ENCODE measurements at places on chromosomes 16 and 17. TPM values are rescaled to one million over a fixed set of nuclear protein-coding genes. Genes with fewer than 3 reads are reported as not detected.

DNA sequence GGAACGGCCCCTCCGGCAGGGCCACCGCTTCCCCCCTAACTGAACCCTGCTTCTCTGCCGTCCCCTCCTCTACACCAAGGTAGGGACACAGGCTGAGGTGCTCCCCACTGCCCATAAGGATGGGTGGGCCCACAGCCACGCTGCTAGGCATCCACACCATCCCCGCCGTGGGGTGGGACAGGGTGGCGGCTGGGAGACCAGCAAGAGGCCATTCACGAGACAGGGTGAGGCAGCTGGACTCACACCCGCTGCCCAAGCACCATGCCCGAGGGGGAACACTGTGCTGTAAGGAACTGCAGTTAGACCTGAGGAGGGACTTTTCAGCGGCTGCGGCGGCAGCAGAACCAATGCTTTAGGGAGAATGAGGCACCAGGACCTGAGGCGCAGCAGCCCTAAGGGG is 47.5 kb upstream of the RRN3 start:
- DNase-seq, result peak; percentile 83
- peak overlapping the region; percentile 18 for H3K4me3 ChIP-seq
- no peaks in the 10 kb centered on the region for H3K27me3 ChIP-seq
- H3K4me1 ChIP-seq, result peaks cover 28% of the 10 kb centered on the region
- no peaks in the 10 kb centered on the region for H3K36me3 ChIP-seq
- peak overlapping the region; percentile 31 for H3K27ac ChIP-seq

DNA sequence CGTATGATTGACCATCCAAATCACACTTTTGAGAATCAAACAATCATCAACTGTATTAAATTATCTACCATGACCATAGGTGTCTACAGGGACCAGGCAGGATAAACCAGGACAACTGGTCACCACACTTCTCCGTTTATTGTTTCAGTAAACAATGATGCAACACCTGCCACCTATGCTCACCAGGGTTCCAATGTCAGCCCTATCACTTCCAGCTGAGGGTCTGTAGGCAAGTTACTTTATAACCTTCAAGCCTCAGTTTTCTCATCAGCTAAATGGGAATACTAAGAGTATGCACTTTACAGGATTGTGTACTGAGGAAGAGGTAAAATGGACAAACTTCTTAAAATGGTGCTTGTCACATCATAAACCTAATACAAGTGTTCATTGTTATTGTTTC is 14.9 kb downstream of the TMEM114 start:
- H3K36me3 ChIP-seq, result no peaks in the 10 kb centered on the region
- no peak overlapping the region for H3K4me3 ChIP-seq
- H3K27ac ChIP-seq, result no peak overlapping the region
- DNase-seq, result no peak
- peaks cover 10% of the 10 kb centered on the region for H3K4me1 ChIP-seq

- peaks cover 20% of the 10 kb centered on the region for H3K27me3 ChIP-seq
- no peaks in the 10 kb centered on the region for H3K36me3 ChIP-seq
- H3K27ac ChIP-seq, result no peak overlapping the region
- no peak overlapping the region for H3K4me3 ChIP-seq
- no peaks in the 10 kb centered on the region for H3K4me1 ChIP-seq
- DNase-seq, result no peak
Observed at GRCh38 chr16:86156155-86156554, 257.2 kb downstream of the IRF8 start.

Gene DHRS13
- 10.7 TPM for total RNA-seq

Gene DPEP1
- total RNA-seq, result not detected

GRCh38 chr16:69823831-69824563 is 61.9 kb downstream of the WWP2 start:
- no peak for DNase-seq
- H3K27ac ChIP-seq, result no peak overlapping the region
- peaks cover 8% of the 10 kb centered on the region for H3K36me3 ChIP-seq
- H3K27me3 ChIP-seq, result no peaks in the 10 kb centered on the region
- no peak overlapping the region for H3K4me3 ChIP-seq
- peaks cover 13% of the 10 kb centered on the region for H3K4me1 ChIP-seq

DNA sequence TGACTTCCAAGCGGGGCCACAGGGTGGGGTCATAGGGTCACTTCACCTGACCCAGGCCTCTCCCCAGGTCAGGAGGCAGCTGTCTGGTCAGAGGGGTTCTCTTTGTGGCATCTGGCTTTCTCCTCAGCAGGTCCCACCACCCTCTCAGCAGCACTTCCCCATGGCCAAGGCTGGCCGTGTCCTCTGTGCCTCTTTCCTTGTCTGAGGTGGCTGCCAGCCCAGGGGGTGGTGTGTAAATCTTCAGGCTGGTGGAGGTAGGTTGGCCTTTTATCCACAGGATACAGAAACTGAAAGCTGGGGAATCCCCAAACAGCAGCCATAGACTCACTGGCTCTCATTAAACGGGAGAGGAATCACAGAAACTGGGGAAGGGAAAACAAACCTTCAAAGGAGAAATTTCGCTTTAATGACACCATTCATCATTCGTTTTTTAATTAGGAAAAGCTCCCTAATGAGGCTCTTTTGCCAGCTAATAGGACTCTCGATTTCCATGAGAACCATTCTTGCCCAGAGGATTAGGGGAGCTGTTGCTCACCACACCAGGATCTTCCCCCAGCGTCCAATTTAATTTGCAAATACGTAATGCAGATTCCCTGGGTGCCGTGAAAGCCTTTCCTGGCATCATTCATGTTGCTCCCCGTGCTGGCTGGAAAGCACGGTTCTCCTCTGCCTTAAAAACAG is 18.0 kb downstream of the C17orf75 start:
- H3K4me1 ChIP-seq, result peaks cover 5% of the 10 kb centered on the region
- no peak overlapping the region for H3K27ac ChIP-seq
- H3K27me3 ChIP-seq, result no peaks in the 10 kb centered on the region
- no peaks in the 10 kb centered on the region for H3K36me3 ChIP-seq
- H3K4me3 ChIP-seq, result no peak overlapping the region

GRCh38 chr16:35598696-35599332 is 2139.4 kb downstream of the TP53TG3F start:
- H3K4me1 ChIP-seq, result no peaks in the 10 kb centered on the region
- H3K27me3 ChIP-seq, result no peaks in the 10 kb centered on the region
- DNase-seq, result no peak
- no peaks in the 10 kb centered on the region for H3K36me3 ChIP-seq
- no peak overlapping the region for H3K27ac ChIP-seq

DNA sequence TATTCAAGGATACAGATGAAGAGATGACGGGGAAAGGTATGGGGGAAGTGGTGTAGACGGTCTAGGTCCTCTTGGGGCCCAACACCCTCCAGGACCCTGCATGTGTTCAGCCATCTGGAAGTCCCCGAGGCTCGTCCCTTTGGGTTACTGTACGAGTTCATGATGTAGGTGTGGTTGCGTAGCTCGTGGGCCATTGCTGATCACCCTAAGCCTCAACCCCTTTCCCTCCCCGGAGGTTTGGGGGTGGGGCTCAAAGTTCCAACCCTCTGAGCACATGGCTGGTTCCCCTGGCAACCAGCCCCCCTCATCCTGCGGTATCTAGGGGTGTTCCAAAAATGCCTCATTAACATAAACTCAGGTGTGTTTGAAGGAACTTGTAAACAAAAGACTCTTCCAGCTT is 98.8 kb upstream of the METRNL start:
- no peak overlapping the region for H3K4me3 ChIP-seq
- H3K27me3 ChIP-seq, result no peaks in the 10 kb centered on the region
- DNase-seq, result no peak
- H3K27ac ChIP-seq, result no peak overlapping the region
- peaks cover 8% of the 10 kb centered on the region for H3K4me1 ChIP-seq

GRCh38 chr16:66028510-66029216 is 337.8 kb upstream of the CDH5 start:
- H3K4me3 ChIP-seq, result no peak overlapping the region
- H3K4me1 ChIP-seq, result peaks cover 20% of the 10 kb centered on the region
- DNase-seq, result no peak
- H3K36me3 ChIP-seq, result no peaks in the 10 kb centered on the region

GRCh38 chr17:48868916-48869500 is 23.6 kb upstream of the ATP5MC1 start:
- no peak overlapping the region for H3K27ac ChIP-seq
- H3K27me3 ChIP-seq, result peaks cover 13% of the 10 kb centered on the region
- no peak for DNase-seq
- peaks cover 7% of the 10 kb centered on the region for H3K4me1 ChIP-seq
- H3K4me3 ChIP-seq, result no peak overlapping the region

DNA sequence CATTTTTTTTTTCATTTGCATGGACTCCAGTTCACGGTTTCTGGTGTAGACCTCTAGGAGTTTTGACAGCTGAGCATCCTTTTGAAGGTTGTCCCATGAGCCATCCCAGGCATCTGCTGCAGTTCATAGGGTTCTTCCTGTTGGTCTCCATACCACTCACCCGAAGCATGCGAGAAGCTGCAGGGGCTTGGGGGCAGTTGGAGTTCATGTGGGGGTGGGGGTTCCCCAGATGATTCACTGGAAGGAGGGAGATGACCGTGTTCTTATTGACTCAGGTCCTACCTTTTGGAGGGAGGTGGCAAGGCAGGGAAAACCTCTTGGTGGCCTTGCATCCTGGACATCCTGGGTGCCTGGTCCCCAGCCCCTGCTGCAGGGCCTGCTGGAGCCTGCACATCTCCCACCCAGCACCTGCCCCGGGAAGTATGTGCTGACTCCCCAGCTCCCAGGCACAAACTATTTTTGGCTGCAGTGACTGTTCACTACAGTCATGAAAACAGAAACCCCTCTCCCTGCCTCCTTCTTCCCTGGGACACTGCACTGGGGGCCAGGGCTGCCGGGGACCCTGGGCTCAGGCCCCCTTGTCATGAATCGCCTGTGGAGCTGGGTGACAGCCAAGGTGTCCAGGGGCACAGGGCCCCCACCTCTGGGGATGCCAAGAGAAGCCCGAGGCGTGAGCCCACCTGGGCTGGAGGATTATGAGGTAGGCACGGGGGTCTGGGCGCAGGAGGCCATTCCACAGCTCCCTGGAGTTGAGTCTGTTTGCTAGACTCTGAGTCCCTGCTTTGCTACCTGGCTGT is 64.9 kb upstream of the LGALS9 start:
- H3K4me3 ChIP-seq, result no peak overlapping the region
- H3K36me3 ChIP-seq, result peaks cover 2% of the 10 kb centered on the region
- peaks cover 33% of the 10 kb centered on the region for H3K4me1 ChIP-seq
- no peak overlapping the region for H3K27ac ChIP-seq
- H3K27me3 ChIP-seq, result no peaks in the 10 kb centered on the region

- peaks cover 53% of the 10 kb centered on the region for H3K36me3 ChIP-seq
- H3K27me3 ChIP-seq, result no peaks in the 10 kb centered on the region
- DNase-seq, result no peak
- H3K27ac ChIP-seq, result no peak overlapping the region
Observed at GRCh38 chr16:87409781-87410180, 17.6 kb downstream of the MAP1LC3B start.

Data from osteocyte (in vitro differentiated cells).